Activated CD4-positive, alpha-beta T cell treated with anti-CD3 and anti-CD28 coated beads, Interleukin-2, amount 50 U/mL, for 16 hours (primary cell): ENCODE measurements at places on chromosomes 6 and 20.
A peak's percentile ranks its signal among the peaks of the same experiment; 100 is the strongest.

DNA sequence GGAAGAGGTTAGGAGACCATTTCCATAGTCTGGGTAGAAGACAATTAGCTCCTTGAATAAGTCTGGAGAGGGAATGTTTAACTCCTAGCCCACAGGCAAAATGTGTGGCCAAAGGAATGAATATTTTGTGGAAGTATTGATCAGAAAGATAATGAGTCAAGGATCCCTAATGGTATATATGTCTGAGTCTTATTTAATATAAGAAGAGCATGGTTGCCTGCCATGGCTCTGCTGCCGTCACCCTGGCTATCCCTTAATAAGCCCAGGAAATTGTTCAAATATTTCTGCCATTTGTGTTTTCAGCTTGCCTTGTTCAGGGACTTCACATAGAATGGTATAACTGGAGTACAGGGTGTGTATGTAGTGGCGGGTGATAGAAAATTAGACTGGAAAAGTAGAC lies 18.1 kb upstream of the CALHM6 start:
- DNase-seq: no peak

GRCh38 chr6:71028236-71028876 lies 71.5 kb upstream of the B3GAT2 start:
- no peak for DNase-seq

- no peak for DNase-seq
These were observed 407.3 kb upstream of the FLRT3 start for GRCh38 chr20:14744723-14745122.

DNA sequence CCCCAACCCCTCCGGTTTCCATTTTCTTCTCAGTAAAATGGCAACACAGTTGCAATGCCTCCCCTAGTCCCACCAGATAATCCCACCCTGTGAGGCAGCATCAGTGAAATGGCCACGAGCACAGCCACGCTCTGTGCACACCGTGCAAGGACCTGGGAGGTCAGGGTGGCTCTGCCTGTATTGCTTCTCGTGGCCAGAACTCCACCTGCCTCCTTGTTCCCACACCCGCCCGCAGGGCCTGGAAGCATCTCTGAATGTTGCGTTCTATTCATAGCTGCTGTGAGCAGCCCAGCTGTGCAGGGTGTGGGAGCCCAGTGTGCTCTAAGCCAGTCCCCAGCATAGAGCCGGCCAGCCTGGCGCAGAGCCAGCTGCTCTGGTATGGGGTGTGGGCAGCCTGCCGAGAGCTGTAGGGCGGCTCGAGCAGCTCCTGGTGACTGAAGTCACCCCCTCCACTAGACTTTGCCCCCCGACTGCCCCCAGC lies 161.1 kb downstream of the DLL1 start:
- no peak for DNase-seq

- DNase-seq: peak; percentile 1
These were observed 42.1 kb downstream of the BMP5 start for GRCh38 chr6:55833284-55833683.

- no peak for DNase-seq
These were observed 88.2 kb downstream of the SLC22A23 start for GRCh38 chr6:3368685-3369084.

- peak; percentile 54 for DNase-seq
These were observed 47.2 kb downstream of the TRERF1 start for GRCh38 chr6:42404484-42404883.

GRCh38 chr20:5181958-5182357 lies 55.1 kb downstream of the CDS2 start:
- no peak for DNase-seq

DNA sequence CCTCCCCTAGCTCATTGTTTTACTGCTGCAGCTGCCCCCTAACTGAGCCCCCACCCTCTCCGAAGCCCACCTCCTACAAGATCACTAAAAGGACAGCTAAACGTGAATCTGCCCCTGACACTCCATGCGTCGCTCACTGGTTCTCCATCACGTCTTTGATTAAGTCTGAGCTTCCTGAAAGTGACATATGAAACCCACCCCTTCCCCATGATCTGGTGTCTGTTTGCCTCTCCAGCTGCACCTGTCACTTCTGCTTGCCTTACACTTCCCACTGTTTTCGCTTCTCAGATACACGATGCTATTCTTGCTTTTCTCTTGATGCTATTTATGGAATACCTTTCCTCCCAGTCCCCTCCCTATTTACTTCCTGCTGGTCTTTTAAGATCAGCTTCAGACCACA lies 8.0 kb upstream of the PERP start:
- DNase-seq: no peak

GRCh38 chr6:10542213-10542612 lies 21.1 kb downstream of the GCNT2 start:
- DNase-seq: no peak

GRCh38 chr6:134816780-134817179 lies 133.1 kb downstream of the ALDH8A1 start:
- DNase-seq: no peak

DNA sequence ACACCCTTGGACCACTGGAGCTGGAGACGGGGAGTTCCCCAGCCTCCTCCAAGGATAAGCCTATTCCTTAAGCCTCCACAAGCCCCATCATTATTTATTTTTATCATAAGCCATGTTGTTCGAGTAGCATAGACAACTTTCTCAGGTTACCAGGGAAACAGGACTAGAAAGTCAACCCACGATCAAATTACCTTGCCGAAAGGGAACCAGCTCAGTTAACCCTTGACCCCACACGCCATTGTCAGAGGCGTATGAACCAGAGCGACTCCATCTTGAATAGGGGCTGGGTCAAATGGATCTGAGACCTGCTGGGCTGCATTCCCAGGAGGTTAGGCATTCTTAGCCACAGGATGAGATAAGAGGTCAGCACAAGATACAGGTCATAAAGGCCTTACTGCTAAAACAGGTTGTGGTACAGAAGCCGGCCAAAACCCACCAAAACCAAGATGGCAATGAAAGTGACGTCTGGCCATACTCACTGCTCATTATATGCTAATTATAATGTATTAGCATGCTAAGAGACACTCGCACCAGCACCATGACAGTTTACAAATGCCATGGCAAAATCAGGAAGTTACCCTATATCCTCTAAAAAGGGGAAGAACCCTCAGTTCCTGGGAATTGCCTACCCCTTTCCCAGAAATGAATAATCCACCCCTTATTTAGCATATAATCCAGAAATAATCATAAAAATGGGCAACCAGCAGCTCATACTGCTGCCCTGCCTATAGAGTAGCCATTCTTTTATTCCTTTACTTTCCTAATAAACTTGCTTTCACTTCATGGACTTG lies 22.4 kb downstream of the SYNJ2 start:
- DNase-seq: no peak

DNA sequence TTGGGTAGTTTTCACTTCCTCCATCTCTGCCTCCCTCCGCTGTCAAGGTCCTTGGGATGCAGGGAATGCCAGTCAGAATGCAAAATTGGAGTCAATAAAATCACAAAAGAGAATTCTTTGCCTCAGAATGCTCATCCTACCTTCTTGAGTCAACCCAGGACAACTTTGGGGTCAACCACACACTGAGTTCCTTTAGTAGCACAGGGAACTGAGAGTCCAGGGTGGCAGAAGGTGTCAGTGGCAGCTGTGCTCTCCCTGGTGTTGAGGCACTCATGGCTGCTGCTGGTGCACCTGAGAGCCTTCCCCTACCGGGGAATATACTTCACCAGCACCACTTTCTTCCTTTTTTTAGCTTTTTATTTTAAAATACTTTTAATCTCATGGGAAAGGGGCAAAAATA lies 829 bp upstream of the NOTCH4 start:
- DNase-seq: no peak

DNA sequence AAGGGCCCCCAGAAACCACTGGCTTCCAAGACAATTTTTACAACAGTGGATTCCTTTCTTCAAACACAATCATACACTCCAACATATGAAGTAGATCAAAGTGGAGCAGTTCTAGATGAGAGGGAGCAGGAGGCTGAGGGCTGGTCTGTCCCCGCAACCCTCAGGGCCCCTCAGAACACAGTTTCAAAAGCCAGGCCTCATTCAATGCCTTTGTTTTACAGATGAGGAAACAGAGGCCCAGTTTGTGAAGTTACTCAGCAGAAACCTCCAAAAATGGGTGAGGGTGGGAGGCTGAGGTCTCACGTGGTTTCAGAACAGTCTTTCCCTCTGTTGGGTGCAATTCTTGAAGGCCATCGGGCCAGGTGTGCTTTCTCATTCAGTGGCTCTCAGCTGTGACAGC lies 134.9 kb downstream of the SCML4 start:
- no peak for DNase-seq

DNA sequence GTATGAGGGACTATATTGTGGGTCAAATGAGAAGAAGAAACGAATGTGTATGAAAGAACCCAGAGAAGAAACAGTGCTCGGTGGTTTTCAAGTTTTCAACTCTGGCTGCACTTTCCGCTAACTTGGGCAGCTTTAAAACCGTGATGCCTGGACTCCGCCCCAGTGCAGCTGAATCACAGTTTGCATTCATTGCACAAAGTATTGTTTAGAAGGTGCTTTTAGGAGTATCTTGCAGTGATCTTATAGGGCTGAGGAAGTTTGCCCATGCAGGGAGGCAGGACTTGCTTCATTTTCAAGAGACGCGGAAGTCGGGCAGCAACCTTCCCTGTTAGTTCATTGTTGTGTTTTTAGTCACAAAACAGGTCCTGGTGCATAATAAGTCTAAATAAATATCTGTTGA lies 52.7 kb downstream of the RSPH3 start:
- no peak for DNase-seq

DNA sequence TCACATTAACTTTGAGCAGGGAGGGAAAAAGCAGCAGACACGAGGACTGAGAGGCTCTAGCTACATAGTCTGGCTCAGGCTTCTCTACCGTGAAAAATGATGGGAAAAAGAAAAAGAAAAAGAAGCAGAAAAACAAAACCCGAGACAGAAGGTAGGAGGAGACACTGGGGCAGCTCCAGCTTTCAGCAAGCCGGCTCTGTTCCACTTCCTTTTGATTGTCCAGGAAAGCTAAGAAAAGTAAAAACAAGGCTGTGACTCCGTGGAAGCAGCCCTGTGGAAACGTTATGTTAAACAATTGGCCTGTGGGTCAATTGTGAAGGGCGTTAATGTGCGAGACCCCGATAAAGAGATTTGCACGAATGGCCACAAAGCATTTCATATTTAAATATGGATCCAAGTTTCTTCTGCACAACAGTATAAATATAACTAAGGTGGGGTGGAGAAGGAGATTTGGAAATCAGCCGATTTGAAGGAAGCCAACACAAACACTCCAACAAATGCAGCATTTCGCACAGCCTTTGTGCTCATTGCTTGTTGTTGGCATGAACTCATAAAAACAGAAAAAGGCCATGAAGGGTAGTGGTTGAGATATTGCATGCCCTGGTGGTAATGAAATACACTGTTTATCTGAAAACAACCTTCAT lies 236.9 kb upstream of the JAG1 start:
- DNase-seq: no peak

GRCh38 chr6:98529364-98529763 lies 305.0 kb upstream of the POU3F2 start:
- DNase-seq: no peak

- no peak for DNase-seq
These were observed 86.8 kb downstream of the PPP1R14C start for GRCh38 chr6:150229436-150230163.

DNA sequence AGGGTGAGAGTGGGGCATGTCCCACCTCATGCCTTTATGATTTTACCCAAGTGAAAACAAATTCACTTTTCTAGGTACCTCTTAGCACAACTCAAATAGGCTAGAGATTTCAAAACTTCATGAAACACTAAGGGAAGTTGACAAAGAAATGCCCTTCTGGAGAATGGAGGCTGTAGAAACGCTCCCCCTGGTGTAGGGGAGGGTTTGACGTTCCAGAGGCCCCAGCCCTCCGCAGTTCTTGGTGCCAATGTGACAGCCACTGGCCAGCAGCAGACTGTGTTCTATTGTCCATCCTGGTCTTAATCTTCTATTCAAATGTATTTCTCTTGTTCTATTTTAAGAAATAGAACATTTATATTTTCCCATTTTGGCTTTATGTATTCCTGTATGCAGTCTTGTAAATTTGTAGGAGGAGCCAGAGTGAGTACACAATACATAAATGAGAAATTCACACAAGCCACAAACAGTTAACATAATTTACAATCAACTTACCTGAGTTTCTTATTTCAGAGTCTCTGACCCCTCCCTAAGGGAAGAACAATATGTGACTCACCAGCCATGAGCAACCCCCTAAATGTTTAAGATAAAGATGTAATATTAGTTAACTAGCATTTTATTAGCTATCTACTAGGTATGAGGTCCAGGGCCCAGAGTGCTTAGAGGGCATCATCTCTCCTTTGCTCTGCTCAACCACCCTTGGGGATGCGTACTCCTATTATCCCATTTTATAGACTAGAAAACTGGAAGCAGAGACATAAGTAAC lies 8.8 kb upstream of the MUC21 start:
- no peak for DNase-seq

DNA sequence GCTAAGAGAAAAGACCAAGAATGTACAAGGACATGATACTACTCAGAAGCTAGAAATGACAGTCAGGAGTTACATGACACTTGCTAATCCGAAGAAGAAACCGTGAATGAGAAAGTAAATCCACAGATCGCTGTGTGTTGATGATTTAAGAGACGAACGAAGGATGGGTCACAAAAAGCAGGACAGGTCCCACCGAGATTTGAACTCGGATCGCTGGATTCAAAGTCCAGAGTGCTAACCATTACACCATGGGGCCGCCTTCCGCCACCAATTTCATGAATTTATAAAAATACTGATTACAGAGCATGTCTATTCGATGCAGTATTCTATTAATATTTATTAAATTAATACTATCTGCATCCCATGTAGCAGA lies 54.0 kb upstream of the BTN3A2 start:
- DNase-seq: peak; percentile 86

GRCh38 chr6:123434186-123434585 lies 202.6 kb downstream of the TRDN start:
- no peak for DNase-seq
